ENCODE measurements at places on chromosomes 7 and 10.

DNA sequence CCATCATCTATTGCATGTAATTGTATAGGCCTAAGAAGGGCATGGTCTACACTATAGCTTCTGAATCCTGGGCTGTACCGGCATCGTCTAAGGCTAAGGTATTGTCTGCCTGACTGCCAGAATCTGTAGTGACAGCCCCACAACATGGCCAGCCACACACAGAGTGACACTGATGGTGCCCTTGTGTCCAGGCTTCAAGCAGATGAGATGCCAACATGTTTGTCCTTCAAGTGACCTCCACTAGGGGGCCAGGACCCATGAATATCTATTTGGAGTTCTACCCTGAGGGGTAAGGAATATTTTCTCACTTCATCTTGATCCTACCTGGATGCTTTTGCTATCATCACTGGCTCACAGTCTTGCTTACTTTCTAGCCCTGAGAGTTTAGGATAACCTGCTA is 1.5 kb downstream of the CYP3A7 start:
- no peak for DNase-seq

GRCh38 chr10:21146436-21146789 is 249.3 kb upstream of the NEBL start:
- no peak for DNase-seq

GRCh38 chr7:47577321-47577919 is 4.5 kb downstream of the TNS3 start:
- no peak for DNase-seq

DNA sequence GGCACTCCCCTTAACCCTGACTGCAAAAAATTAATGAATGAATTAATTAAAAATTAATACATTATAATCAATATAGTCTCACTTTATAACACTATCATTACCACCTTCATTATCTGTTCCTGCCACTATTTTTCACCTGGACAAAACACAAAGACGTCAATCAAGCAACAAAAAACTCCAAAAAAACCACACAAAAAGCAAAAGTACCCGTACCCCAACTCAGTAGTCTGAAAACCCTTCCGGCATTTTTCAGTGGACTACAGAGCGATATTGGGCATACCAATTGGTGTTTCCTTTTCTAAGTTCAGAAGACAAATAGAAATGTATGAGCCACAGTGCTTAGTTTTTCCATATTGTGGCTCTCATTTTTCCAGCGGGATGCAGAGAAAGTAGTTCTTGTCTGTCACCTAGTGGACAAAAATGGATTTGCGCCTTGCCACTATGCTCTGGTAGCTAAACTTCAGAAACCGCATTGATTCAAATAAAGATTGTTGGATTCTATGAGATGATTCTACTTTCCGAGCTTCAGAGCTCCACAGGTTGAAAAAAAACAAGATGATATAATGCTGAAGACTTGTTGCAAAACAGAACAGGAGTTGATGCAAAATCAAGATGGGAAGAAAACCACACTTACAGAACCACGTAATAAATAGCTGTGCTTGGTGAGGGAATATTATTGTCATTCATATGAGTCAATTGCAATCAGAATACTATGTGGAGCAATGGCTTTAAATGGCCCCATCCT is 50.6 kb upstream of the ITGB1 start:
- no peak for DNase-seq

DNA sequence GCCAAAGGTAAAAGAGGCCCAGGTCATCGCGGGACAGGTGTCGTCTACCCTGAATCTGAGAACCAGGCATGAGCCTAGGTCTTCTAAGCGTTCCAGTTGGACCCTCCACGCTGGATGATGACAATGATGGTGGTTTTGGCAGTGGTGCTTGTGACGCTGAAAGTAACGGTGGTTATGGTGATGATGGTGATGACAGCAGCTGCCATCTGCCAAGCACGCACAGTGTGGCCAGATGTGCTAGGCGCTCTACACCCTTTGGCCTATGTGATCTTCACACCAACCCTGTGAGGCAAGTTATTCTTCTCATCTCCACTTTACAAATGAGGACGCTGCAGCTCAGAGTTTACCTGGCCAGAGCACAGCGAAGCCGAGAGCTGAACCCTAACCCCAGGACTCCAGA is 93.9 kb downstream of the FAM53B start:
- no peak for DNase-seq

- DNase-seq = no peak
Observed at GRCh38 chr7:86928308-86928707, 131.1 kb downstream of the ELAPOR2 start.

All from activated T-helper 1 cell treated with anti-CD3 and anti-CD28 coated beads, Interleukin-2, amount 50 U/mL, for 16 hours (primary cell).